ENCODE measurements at places on chromosomes 5 and 9.

DNA sequence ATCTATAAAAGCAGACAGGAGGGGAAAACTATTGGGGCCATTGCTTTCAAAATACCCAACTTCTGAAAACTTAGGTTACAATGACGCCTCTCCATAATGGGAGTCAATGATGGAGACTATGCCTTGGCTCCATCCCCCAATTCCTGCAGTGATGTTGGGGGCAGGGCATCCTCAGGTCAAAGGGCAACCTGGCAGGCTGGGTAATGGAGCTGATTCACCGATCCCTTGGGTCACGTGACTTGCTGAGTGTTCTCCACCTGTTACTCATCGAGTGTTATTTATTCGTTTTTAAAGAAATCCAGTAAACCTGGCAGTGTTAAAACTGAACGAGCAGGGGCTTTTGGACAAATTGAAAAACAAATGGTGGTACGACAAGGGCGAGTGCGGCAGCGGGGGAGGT is 244.4 kb downstream of the FAM114A2 start:
- no peak for DNase-seq

DNA sequence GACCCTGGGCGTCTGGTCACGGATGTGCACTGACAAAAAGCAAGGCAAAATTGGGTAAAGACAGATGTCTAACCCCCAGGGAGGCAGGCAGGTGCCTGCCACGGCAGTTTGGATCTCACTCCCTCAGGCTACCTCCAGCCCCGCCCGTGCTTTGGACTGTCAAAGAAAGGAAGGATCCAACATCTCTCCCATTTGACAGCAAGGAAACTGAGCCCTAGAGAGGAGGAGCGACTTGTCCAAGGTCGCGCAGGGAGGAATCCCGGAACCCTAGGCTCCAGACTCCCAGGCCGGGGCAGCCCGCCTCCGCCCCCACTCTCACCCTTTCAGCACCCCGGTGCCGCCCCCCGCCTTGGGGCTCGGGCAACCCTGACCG is 376 bp downstream of the GOLGA1 start:
- no peak for DNase-seq

DNA sequence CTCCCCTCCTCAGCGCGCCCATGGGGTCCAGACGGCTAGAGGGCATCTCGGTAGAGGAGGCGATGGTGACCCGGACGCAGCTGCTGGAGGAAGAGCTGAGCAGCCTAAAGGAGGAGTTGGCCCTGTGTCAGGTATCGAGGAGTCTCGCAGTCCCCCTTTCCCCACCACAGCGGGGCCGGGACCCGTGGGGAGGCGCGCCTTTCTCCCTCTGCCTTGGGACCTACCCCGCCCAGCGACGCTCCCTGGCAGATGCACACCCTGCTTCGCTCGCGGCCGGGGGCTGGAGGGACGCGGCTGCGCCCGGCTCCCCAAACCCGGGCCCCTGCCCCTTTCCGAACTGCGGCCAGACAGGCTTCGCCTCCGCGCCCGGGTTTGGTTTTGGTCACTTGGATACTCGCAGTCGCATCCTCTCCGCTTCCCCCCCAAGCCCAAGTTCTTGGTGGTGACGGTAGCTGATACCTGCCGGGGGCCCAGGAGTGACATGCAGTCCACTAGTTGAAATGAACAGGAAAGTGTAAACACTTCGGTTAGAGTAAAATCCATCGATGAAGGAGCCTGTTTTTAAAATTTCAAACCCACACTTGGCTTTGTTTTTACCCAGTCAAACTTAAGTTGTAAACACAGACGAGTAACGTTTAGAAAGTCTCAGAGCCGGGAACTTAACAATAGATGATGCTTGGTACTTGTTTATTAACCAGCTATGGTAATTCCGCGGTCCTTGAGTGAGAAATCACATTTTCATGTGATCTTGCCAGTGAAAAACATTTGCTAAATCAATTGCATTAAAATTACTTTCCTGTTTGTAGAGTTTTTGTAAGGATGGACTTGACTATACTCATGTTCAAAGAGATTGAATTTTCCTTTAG is 688 bp downstream of the CNTLN start:
- peak; percentile 57 for DNase-seq

GRCh38 chr9:113649054-113649453 is 185.5 kb downstream of the RGS3 start:
- DNase-seq: peak; percentile 55

GRCh38 chr5:150836064-150836463 is 10.3 kb upstream of the IRGM start:
- DNase-seq: no peak

DNA sequence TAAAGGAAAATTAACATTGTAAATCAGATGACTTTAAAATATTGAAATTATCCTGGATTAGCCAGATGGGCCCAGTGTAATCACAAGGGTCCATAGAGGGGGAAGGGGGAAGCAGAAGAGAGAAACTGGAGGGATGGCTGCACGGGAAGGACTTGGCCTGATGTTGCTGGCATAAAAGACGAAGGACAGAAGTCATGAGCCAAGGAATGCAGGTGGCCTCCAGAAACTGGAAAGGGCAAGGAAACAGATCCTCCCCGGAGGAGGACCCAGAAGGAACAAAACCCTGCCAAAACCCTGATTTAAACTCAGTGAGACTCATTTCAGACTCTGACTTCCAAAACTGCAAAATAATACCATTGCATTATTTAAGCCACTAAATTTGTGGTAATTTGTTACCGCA is 100.2 kb downstream of the ADAMTS2 start:
- DNase-seq: no peak
